ENCODE measurements at places on chromosomes 3 and 15. TPM values are rescaled to one million over a fixed set of nuclear protein-coding genes. Genes with fewer than 3 reads are reported as not detected.
A peak's percentile ranks its signal among the peaks of the same experiment; 100 is the strongest.

Gene SPINK8
- not detected for total RNA-seq

Gene LRTM1
- total RNA-seq = not detected

Gene CLDN16
- 0.49 TPM for total RNA-seq

Gene KNG1
- not detected for total RNA-seq

Gene DGKG
- 2.5 TPM for total RNA-seq

Gene MAP4
- 142 TPM for total RNA-seq

Gene CEMIP
- total RNA-seq = 0.74 TPM

GRCh38 chr15:67976506-67977073 is 77.5 kb upstream of the PIAS1 start:
- H3K36me3 ChIP-seq = no peaks in the 10 kb centered on the region
- H3K27ac ChIP-seq = no peak overlapping the region

DNA sequence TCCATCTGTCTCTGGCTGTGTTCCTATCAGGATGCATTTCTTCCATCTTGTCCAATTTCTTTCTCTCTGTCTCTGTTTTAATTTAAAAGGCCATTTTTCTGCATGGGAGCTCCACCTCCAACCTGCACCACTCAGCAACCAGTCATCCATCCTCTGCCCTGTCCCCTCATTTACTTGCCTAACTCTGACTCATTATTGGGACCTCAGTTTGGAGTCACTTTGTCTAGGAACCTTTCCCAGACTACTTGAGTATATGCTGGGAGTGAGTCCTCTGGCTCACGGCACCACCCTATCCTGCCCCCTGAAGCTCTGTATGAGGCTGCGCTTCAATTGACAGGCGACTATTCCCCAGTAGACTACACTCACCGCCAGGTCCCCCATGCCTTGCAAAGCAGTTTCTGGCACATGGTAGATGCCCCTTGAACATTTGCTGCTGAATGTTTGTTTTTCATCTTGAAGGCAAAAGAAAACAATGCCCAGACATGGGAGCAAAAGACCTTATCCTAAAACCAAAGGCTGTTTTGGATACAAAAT is 513.3 kb upstream of the CFAP20DC start:
- DNase-seq = no peak
- no peaks in the 10 kb centered on the region for H3K36me3 ChIP-seq
- no peaks in the 10 kb centered on the region for H3K27me3 ChIP-seq
- H3K27ac ChIP-seq = no peak overlapping the region
- H3K4me1 ChIP-seq = no peaks in the 10 kb centered on the region

DNA sequence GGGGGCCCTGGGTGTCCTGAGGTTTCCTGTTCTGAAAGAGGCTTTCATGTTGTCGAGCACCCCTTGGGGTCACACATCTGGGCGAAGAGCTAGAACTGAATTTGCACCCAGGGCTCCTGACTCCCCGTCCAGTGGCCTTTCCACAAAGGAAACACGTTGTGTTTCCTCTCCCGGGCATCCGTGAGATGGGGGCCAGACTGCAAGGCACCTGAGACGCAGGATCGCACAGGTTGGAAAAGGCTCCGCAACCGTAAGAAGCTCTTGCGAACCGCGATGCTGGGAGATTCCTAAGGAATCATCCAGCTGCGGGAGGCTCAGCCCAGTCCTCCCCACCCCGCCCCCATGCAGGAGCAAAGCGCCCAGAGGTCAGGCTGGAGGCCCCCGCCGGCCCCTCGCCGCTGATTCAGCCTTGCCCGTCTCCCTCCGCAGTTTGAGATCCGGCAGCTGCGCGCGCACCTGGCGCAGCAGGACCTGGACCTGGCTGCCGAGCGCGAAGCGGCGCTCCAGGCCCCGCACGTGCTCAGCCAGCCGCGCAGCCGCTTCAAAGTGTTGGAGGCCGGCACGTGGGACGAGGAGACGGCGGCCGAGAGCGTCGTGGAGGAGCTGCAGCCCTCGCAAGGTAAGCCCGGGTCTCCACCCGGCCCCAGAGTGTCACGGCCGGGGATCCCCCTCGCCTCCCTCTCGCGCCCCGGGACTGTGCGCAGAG is 119.6 kb downstream of the ETFA start:
- no peaks in the 10 kb centered on the region for H3K36me3 ChIP-seq
- peaks cover 31% of the 10 kb centered on the region for H3K4me1 ChIP-seq
- H3K4me3 ChIP-seq = no peak overlapping the region
- H3K27ac ChIP-seq = no peak overlapping the region
- no peak for DNase-seq

DNA sequence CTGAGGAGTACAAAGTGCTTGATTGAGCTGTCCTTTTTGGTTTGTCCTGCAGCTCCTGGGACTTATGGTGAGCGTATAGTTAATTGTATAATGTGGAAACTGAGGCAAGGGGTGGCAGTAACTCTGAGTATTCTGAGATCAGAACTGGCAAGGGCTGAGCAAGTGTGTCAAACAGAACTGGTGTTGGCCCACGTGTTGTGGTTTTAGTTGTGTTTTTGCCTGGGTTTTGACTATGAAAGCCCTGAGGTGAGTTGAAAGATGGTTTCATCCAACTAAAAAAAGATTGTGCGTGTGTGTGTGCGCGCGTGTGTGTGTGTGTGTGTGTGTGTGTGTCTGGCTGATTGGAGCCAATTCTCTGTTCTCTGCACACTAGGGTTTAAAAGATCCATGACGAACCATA is 154.1 kb downstream of the EDEM1 start:
- no peaks in the 10 kb centered on the region for H3K27me3 ChIP-seq
- no peak for DNase-seq
- H3K27ac ChIP-seq = no peak overlapping the region
- H3K36me3 ChIP-seq = no peaks in the 10 kb centered on the region
- H3K4me1 ChIP-seq = no peaks in the 10 kb centered on the region
- no peak overlapping the region for H3K4me3 ChIP-seq

DNA sequence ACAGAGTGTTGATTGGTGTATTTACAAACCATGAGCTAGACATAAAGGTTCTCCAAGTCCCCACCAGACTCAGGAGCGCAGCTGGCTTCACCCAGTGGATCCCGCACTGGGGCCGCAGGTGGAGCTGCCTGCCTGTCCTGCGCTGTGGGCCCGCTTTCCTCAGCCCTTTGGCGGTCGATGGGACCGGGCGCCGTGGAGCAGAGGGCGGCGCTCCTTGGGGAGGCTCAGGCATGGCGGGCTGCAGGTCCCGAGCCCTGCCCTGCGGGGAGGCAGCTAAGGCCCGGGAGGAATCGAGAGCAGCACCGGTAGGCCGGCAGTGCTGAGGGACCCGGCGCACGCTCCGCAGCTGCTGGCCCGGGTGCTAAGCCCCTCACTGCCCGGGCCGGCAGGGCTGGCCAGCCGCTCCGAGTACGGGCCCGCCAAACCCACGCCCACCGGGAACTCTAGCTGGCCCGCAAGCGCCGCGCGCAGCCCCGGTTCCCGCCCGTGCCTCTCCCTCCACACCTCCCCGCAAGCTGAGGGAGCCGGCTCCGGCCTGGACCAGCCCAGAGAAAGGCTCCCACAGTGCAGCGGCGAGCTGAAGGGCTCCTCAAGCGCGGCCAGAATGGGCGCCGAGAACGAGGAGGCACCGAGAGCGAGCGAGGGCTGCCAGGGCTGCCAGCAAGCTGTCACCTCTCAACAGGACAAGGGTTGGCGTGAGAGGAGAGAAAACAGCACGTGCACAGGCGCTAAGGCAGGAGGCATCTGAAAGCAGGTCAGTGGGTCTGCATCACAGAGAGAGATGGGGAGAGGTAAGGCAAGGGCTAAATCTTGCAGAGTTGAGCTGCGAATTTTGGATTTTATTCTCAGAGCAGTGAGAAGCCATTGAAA is 5.9 kb upstream of the EPB42 start:
- no peaks in the 10 kb centered on the region for H3K36me3 ChIP-seq
- DNase-seq = no peak
- no peak overlapping the region for H3K27ac ChIP-seq
- H3K4me3 ChIP-seq = no peak overlapping the region
- no peaks in the 10 kb centered on the region for H3K4me1 ChIP-seq
- H3K27me3 ChIP-seq = no peaks in the 10 kb centered on the region

DNA sequence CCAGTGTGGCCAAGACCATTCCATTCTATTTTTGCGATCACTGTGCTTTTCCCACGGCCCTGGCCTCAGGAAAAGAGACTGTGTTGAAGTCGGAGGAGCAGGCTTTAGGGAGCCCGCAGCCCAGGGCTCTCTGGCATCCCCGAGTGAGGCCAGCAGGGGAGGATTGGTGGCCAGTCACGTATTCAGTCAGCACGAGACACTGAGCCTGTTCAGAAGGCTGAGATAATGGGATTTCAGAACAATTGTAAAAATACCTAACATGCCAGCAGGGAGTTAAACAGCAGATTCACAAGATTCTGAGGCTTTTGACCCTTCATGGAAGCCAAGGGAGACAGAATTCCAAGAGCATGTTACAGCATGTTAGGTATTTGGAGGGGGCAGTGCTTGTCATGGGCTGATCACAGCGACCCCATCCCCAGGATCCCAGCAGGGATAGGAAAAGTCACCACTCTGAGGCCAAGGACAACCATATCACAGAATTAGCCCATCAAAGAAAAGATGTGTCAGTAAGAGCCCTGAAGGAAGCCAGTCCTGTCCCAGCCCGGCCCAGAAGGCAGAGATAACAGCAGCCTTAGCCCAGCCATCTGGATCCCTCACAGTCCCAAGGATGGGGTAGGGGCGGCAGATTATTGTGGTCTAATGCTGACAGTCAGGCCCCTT is 40.6 kb downstream of the AMOTL2 start:
- no peak overlapping the region for H3K4me3 ChIP-seq
- peaks cover 69% of the 10 kb centered on the region for H3K4me1 ChIP-seq
- H3K36me3 ChIP-seq = no peaks in the 10 kb centered on the region
- H3K27ac ChIP-seq = peak overlapping the region; percentile 81
- DNase-seq = no peak

GRCh38 chr15:76575274-76575673 is 238.7 kb downstream of the ISL2 start:
- no peak overlapping the region for H3K27ac ChIP-seq
- peaks cover 11% of the 10 kb centered on the region for H3K4me1 ChIP-seq

GRCh38 chr3:141663993-141664392 is 74.1 kb upstream of the RNF7 start:
- H3K4me1 ChIP-seq = peaks cover 24% of the 10 kb centered on the region
- no peaks in the 10 kb centered on the region for H3K27me3 ChIP-seq
- H3K36me3 ChIP-seq = no peaks in the 10 kb centered on the region
- no peak overlapping the region for H3K4me3 ChIP-seq
- no peak for DNase-seq
- no peak overlapping the region for H3K27ac ChIP-seq

DNA sequence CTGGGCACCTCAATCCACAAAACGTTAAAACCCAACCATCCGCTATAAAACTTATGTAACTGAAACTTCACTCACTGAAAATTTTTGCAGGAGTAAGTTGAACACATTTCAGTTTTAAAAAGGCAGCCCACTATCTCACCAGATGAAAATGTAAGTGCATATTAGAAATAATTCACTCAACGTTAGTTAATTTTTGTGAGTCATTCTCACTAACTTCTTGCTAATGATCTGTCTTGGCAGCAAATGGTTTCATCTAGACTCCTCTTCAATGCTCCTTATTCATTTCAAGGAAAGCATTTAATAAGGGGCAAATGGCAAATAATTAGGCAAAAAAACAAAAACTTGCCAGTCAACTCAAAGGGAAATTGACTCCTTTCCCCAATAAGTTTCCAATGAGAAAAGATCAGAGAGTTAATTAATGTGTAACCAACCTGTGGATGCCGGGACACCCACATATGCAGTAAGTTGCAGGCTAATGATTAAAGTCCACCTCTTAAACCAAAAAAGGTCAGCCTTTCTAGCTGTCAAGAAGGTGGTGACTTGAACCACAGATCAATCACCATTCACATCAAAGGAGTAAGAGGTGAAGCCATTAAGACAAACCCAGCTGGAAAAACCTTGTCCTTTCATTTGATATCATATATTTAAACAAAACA is 22.9 kb upstream of the PRICKLE2 start:
- no peaks in the 10 kb centered on the region for H3K27me3 ChIP-seq
- H3K36me3 ChIP-seq = no peaks in the 10 kb centered on the region
- H3K4me1 ChIP-seq = peaks cover 31% of the 10 kb centered on the region
- H3K4me3 ChIP-seq = no peak overlapping the region
- H3K27ac ChIP-seq = no peak overlapping the region

DNA sequence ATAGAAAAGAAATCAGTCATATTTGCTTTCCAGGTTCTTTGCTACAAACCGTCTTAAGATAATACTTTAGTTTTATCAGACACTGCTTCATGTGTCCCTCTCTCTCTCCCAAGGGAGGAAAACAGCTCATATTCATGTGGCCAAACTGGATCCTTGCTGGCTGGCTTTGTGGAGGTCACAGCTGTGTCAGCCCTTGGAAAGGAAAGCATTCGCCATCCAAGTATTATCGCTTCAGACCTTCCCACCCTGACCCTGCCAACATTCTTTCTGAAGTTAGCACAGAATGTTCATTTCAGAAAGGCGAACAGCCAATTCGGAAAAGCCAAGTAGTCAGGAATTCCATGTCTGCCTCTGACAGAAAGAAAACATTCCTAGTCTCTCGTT is 213.6 kb downstream of the FEZF2 start:
- peaks cover 28% of the 10 kb centered on the region for H3K4me1 ChIP-seq
- H3K27ac ChIP-seq = peak overlapping the region; percentile 78
- no peak for DNase-seq
- no peaks in the 10 kb centered on the region for H3K36me3 ChIP-seq

DNA sequence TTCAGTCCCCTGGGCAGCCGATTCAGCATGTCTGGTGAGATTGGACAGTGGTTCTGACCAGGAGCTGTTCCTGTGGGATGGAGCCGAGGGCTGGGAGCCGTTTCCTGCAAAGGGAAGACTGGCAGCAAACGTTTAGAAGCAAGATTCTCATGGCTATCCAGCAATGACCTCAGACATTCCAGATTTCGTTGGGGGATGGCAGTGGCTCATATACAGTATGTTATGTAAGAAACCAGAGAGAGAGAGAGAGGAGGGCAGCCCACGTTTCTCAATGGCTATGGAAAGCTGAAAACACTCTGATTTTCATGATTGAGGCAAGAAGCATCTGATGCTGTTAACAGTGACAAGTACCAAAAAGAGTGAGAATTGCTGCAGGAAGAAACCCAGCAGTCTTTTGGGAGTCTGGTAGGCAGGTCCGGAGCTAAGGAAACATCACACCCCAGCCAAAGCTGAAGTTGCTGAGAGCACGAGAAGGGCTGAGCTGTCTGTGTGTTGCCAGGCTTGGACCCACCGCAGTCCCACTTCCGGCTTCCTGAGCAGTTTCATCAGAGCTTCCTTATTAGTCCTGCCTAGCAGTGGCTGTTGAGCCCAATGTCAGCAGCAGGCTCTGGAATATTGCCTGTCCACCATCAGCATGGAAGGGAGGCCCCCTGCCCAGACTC is 25.6 kb upstream of the VPS8 start:
- H3K36me3 ChIP-seq = no peaks in the 10 kb centered on the region
- H3K4me3 ChIP-seq = peak overlapping the region; percentile 12
- DNase-seq = no peak

- no peak overlapping the region for H3K27ac ChIP-seq
- DNase-seq = no peak
- H3K27me3 ChIP-seq = no peaks in the 10 kb centered on the region
Observed at GRCh38 chr15:95684693-95685115, 645.8 kb upstream of the NR2F2 start.

- peak overlapping the region; percentile 46 for H3K27ac ChIP-seq
- no peaks in the 10 kb centered on the region for H3K27me3 ChIP-seq
- no peaks in the 10 kb centered on the region for H3K4me1 ChIP-seq
- no peak overlapping the region for H3K4me3 ChIP-seq
Observed at GRCh38 chr3:128226795-128227395, 73.6 kb downstream of the EEFSEC start.

- H3K27me3 ChIP-seq = no peaks in the 10 kb centered on the region
- no peak overlapping the region for H3K27ac ChIP-seq
- no peaks in the 10 kb centered on the region for H3K36me3 ChIP-seq
- no peak overlapping the region for H3K4me3 ChIP-seq
Observed at GRCh38 chr3:74387111-74387735, 227.2 kb downstream of the CNTN3 start.
